NCI-H226 (cell line): ENCODE measurements at places on chromosomes 3 and 15.

GRCh38 chr3:2540115-2540514 is 441.4 kb downstream of the CNTN4 start:
- DNase-seq, result no peak

DNA sequence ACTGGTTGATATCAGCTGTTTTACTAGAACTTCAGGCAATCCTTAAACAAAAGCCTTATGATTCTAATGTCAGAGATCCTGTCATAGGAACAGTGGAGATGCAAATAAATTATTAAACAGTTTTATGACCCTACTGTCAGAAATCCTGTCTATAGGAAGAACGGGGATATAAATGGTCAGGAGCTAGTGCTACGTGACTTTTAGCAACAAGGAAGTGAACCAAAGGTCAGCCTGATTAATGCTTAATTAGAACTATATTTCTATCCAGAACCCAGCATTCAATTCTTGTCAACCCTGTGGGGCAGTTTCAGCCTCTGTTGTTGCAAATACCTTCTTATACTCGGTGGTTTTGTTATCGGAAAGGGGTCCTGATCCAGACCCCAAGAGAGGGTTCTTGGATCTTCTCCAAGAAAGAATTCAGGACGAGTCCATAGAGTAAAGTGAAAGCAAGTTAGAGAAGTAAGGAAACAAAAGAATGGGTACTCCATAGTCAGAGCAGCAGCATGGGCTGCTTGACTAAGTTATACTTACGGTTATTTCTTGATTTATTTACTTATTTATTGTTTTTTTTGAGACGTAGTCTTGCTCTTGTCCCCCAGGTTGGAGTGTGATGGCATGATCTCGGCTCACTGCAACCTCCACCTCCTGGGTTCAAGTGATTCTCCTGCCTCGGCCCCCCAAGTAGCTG is 59.9 kb upstream of the RNU6-1 start:
- DNase-seq, result no peak

GRCh38 chr3:19945969-19946831 is 697 bp upstream of the RAB5A start:
- no peak for DNase-seq

DNA sequence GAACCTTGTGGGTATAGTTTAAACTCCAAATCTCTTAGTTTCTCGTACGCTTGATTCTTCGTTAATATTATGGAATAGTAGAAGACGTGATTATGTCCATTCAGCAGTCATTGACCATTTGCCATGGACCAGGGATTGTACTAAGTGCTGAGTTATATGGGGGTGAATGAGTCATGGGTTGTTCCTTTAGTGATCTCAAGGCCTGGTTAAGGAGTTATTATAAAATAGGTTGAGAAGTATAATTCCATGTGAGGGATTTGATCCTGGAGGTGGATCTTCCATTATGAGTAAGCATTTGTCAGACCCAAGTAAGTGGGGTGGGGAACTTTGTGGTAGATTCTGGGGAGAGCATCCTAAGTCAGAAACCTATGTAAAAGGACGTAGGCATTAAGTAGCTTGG is 15.4 kb downstream of the NR2C2 start:
- DNase-seq, result peak; percentile 45

- DNase-seq, result no peak
Measured at GRCh38 chr3:188054541-188054940, 99.4 kb upstream of the LPP start.

DNA sequence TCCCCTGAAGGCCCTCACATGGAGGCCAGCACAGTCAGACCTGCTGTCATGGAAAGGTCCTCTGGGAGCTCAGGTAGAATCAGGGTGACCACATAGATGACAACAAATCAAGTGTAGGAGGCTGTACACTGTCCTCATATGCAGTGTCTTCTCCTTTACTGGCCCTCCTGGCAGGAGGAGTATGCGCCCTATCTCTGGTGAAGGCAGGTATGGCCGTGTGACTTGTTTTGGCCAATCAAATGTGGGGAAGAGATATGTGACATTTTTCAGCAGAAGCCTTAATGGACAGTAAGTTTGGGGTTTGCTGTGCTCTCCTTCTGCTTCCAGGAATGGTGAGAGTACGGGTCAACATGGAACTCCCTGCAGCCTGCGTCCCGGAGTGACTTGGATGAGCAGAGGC is 69.9 kb downstream of the RHCG start:
- DNase-seq, result no peak

- no peak for DNase-seq
Measured at GRCh38 chr3:190213727-190214126, 93.0 kb upstream of the P3H2 start.

GRCh38 chr3:53807117-53807810 is 39.0 kb downstream of the CHDH start:
- no peak for DNase-seq
